ENCODE measurements at places on chromosomes 1 and 21. TPM values are rescaled to one million over a fixed set of nuclear protein-coding genes. Genes with fewer than 3 reads are reported as not detected.

DNA sequence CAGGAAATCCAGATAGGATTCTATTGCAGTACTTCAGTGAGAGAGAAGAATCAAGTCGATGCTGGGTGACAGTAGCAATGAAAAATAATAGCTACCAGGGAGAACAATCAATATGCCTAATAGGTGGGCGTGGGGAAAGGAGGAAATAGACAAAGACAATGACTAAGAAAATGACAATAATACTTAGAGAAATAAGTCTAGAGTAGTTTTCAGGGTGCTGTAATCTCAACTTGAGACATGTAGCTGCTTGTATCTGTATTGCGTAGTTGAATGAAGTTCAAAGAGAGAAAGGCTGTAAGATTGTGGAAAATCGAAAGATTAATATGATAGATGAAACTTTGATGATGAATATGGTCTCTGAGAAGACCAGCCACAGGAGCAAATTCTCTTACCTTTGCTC is 2.6 kb downstream of the STXBP3 start:
- no peak overlapping the region for H3K27ac ChIP-seq
- H3K4me3 ChIP-seq = no peak overlapping the region
- no peak for DNase-seq

GRCh38 chr1:31428436-31429221 is 15.6 kb downstream of the SERINC2 start:
- no peak for DNase-seq
- no peak overlapping the region for H3K27ac ChIP-seq
- H3K4me3 ChIP-seq = no peak overlapping the region
- no peaks in the 10 kb centered on the region for H3K27me3 ChIP-seq
- no peaks in the 10 kb centered on the region for H3K36me3 ChIP-seq
- no peaks in the 10 kb centered on the region for H3K4me1 ChIP-seq

DNA sequence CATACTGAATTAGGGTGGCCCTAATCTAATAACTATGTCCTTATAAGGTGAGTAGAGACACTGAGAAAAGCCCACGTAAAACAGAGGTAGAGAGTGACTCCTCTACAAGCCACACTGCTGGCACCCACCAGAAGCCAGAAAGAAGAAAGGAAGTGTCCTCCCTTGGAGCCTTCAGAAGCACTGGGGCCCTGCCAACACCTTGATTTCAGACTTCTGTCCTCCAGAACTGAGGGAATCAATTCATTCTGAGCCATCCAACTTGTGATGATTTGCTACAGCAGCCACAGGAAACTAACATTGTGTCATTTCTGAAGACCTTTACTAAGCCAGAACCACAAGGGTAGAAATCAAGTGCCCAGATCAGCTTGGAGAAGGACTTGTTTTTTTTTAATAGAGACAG is 15.0 kb downstream of the GNB1 start:
- H3K36me3 ChIP-seq = peaks cover 2% of the 10 kb centered on the region
- no peak for DNase-seq
- H3K4me1 ChIP-seq = peaks cover 61% of the 10 kb centered on the region

DNA sequence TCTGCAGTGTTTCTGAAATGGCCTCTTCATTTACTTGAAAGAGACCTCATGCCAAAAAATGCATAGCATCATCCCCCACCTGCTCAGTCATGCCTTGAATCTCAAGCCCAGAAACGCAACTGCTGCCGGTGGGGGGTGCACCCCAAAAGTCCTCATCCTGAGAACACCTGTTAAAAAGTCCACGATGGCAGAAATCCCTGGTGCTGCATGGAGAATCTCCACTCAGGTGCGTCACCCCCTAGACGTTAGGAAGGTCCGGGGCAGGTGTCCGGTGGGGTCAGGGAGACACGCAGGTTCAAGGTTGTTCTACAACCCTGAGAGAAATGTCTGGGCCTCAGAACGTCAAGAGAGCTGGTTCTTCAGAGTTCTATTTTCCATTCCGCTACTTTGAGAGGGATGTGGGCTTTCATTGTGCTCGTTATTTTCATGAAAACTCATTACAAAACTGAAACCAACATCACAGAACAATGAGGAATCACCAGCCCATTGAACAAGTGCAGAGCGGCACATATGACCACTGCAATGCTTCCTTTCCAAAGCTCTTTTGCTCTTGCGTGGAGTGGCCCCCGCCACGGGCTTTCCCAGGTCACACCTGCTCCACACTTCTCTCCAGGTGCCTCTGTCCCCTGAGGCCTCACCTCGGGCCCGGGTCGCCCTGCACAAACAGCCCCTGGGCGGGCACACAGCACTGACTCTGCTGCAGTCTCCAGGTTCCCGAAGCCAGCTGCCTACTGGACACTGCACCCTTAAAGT is 201.9 kb downstream of the TOMM20 start:
- H3K4me3 ChIP-seq = no peak overlapping the region
- H3K27me3 ChIP-seq = no peaks in the 10 kb centered on the region
- no peak for DNase-seq
- peaks cover 19% of the 10 kb centered on the region for H3K4me1 ChIP-seq
- peak overlapping the region; percentile 61 for H3K27ac ChIP-seq
- H3K36me3 ChIP-seq = no peaks in the 10 kb centered on the region

GRCh38 chr21:20207335-20207734 is 790.9 kb upstream of the NCAM2 start:
- H3K4me3 ChIP-seq = no peak overlapping the region
- H3K36me3 ChIP-seq = no peaks in the 10 kb centered on the region
- H3K27ac ChIP-seq = no peak overlapping the region
- no peak for DNase-seq
- no peaks in the 10 kb centered on the region for H3K27me3 ChIP-seq

GRCh38 chr1:170640581-170640980 is 23.4 kb upstream of the PRRX1 start:
- H3K36me3 ChIP-seq = no peaks in the 10 kb centered on the region
- H3K27me3 ChIP-seq = no peaks in the 10 kb centered on the region
- H3K4me1 ChIP-seq = no peaks in the 10 kb centered on the region
- no peak overlapping the region for H3K4me3 ChIP-seq

DNA sequence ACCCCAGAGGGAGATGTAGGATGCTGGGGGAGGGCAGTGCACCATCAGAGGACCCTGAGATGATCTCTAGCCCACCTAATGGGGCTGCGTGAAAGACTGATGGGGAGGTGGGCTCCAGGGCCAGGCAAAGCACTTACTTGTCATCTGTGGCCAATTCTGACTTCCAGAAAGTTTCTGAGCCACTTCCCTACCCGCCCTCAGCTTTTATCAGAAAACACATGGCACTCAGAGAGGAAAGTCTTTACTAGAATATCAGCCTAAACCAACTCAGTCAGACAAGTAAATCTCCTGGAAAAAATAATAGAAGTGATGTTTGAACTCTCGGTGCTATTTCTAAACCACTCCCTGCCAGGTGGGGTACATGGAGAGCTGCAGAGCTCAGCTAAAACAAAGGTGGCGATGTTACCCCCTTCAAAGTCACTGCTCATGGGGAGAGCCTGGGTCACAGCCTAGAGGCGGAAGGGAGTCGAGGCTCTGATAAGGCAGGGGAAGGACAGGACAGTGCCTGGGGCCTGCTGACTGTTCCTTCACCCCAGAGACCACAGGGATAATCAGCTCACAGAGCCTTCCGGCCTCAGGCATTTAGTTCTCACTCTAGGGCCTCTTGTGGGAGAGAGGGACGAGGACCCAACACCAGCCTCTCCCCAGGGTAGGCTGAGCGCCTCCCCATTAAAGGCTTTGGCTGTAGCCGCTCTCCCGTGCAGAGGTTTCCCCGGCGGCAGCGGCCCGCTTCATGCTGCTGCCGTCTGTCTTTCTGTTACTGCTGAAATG is 14.2 kb downstream of the SMIM12 start:
- no peaks in the 10 kb centered on the region for H3K27me3 ChIP-seq
- H3K4me3 ChIP-seq = no peak overlapping the region
- H3K4me1 ChIP-seq = peaks cover 17% of the 10 kb centered on the region
- peak overlapping the region; percentile 23 for H3K27ac ChIP-seq

DNA sequence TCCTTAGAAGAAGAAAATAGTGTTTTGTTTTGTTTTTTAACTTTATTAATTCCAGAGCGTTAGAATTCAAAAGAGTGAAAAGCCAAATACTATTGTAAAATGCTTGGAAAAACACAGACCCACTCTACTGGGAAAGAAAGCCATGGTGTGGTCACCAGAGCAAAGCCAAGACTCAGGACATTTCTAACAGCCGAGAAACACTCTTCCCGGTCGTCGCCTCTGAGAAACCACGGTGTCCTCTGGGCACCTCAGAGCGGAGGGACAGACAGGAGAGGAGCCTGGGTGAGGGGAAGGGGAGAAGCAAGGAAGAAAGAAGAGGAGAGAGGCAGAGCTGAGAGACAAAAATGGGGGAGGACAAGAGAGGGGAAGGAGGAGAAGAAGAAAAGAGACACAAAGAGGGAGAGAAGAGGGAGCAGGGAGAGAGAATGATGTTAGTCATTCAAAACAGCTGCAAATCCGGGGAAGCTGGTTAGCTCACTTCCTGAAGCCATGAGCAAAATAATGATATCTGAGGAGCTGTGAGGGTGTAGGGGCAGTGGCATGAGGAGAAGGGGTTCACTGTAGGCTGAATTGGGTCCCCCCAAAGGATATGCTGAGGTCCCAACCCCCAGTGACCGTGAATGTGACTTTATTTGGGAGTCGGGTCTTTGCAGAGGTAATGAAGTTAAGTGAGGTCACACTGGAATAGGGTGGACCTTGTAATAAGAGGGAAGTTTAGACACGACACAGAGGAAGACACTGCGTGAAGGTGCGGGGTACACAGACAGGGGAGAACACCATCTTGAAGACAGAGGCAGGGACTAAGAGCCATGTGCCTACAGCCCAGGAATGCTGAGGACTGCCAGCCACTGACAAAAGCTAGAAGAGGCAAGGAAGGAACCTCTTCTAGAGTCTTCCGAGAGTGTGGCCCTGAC is 58.2 kb upstream of the DMRTB1 start:
- DNase-seq = no peak
- H3K4me3 ChIP-seq = no peak overlapping the region
- H3K27ac ChIP-seq = no peak overlapping the region
- no peaks in the 10 kb centered on the region for H3K4me1 ChIP-seq
- no peaks in the 10 kb centered on the region for H3K27me3 ChIP-seq

DNA sequence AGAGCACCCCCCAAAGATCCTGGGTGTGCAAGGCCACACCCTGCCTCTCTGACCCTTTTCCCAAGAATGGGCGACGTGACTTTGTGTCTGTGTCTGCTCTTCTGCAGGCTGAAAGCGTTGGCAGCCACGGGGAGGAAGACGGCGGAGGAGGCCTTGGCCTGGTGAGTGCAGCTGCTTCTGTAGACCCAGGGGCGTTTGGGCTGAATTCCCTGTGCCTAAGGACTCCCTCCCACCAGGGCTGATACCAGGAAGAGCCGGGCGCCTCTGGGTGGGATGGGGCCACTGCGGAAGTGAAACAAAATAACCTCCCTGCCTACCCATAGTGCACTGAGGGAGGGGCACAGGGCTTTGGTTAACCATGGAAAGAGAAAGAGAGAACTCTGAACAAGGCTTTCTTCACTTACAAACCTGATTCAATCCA is 2.5 kb downstream of the UBASH3A start:
- H3K4me3 ChIP-seq = no peak overlapping the region
- H3K27ac ChIP-seq = no peak overlapping the region
- DNase-seq = no peak
- H3K4me1 ChIP-seq = no peaks in the 10 kb centered on the region

GRCh38 chr1:20149601-20150325 is 10.6 kb downstream of the PLA2G2F start:
- H3K4me3 ChIP-seq = no peak overlapping the region
- H3K27ac ChIP-seq = no peak overlapping the region
- no peak for DNase-seq
- H3K36me3 ChIP-seq = no peaks in the 10 kb centered on the region
- H3K4me1 ChIP-seq = peaks cover 5% of the 10 kb centered on the region

GRCh38 chr1:229363723-229364122 is 20.9 kb upstream of the CCSAP start:
- no peak overlapping the region for H3K27ac ChIP-seq
- peaks cover 9% of the 10 kb centered on the region for H3K4me1 ChIP-seq
- no peak for DNase-seq
- H3K36me3 ChIP-seq = no peaks in the 10 kb centered on the region
- no peak overlapping the region for H3K4me3 ChIP-seq

GRCh38 chr1:228500143-228500734 is 13.1 kb downstream of the RNF187 start:
- H3K36me3 ChIP-seq = peaks cover 10% of the 10 kb centered on the region
- no peaks in the 10 kb centered on the region for H3K27me3 ChIP-seq
- no peak overlapping the region for H3K27ac ChIP-seq
- H3K4me1 ChIP-seq = peaks cover 7% of the 10 kb centered on the region
- DNase-seq = no peak

DNA sequence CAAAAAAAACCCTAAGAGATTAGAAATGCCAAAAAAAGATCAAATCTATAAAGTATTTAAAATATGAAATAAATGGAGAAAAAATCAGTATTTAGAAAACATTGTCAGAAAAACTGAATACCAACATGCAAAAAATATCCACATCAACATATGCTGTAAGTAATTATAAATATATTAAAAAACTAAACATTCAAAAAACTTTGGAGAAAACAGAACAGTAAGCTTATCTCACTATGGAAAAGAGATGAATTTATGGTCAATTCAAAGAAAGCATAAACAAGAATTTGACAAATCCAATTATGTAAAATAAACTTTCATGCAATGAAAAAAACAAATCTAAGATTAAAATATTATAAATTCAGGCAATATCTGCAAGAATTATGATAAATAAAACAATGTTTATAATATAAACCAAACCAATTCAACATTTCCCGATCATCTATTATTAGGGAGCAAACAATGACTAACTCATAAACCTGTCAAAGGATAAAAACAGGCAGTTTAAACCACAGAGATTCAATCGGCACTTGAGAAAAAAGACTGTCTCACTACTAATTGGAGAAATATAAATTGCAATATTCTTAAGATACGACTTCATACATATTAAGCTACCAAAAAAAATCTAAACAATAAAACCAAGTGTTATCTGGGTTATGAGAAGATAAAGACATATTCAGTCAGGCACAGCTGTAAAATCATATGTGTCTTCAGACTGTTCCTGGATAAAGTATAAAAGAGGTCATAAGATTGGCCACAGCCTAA is 21.8 kb downstream of the EYA3 start:
- DNase-seq = no peak
- H3K27me3 ChIP-seq = no peaks in the 10 kb centered on the region
- H3K4me3 ChIP-seq = no peak overlapping the region
- H3K27ac ChIP-seq = no peak overlapping the region

DNA sequence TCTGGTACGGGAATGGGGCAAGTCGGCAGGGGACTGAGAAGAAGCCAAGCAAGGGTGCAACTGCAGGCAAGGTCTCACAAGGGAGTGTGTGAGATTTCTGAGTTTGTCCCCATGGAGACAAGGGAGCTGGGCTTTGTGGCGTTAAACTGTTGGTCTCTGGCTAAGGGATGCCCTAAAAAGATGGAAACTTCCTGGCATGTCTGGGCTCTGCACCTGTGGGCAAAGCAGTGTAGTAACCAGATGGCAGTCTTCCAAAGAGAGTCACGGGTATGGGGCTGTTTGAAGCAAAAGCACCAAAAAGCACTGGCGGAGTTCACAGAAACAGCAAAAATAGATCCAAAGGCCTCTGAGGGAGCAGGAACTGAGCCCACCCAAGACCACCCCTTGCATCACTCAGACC is 104.8 kb upstream of the SLC44A3 start:
- H3K27ac ChIP-seq = no peak overlapping the region
- no peak overlapping the region for H3K4me3 ChIP-seq
- H3K4me1 ChIP-seq = no peaks in the 10 kb centered on the region
- DNase-seq = no peak
- H3K36me3 ChIP-seq = no peaks in the 10 kb centered on the region
- no peaks in the 10 kb centered on the region for H3K27me3 ChIP-seq

GRCh38 chr1:171532520-171532919 is 47.2 kb downstream of the PRRC2C start:
- no peak for DNase-seq
- peaks cover 99% of the 10 kb centered on the region for H3K36me3 ChIP-seq
- H3K4me3 ChIP-seq = no peak overlapping the region
- H3K27ac ChIP-seq = no peak overlapping the region

The LIN28A gene
- total RNA-seq = not detected

The LRIF1 gene
- total RNA-seq = 9.9 TPM

The MIXL1 gene
- not detected for total RNA-seq

The PM20D1 gene
- 0.32 TPM for total RNA-seq

The EFNA1 gene
- total RNA-seq = 25.7 TPM

The FGR gene
- 1.3 TPM for total RNA-seq

Measured in psoas muscle (tissue), 8 donors.